ENCODE measurements at places on chromosomes 6 and 20.

DNA sequence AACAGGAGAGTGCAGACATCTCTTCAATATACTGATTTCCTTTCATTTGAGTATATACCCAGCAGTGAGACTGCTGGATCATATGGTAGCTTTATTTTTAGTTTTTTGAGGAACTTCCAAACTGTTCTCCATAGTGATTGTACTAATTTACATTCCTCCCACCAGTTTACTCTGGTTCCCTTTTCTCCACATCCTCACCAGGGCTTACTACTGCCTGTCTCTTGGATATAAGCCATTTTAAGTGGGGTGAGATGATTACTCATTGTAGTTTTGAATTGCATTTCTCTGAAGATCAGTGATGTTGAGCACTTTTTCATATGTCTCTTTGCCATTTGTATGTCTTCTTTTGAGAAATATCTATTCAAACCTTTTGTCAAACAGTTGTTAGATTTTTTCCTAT, 64.9 kb upstream of the HMGCLL1 start:
- DNase-seq = peak; percentile 21

DNA sequence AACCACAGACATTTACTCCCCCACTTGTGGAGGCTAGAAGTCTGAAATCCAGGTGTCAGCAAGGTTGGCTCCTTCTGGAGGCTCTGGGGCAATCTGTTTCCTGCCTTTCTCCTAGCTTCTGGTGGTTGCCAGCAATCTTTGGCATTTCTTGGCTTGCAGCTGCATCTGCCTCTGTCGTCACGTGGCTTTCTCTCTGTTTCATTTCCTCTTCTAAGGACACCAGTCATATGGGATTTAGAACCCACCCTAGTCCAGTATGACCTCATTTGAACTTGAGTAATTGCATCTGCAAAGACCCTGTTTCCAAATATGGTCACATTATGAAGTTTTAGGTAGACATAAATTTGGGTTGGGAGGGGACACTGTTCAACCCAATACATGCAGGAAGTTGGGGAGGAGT, 56.2 kb upstream of the EPB41L1 start:
- DNase-seq = peak; percentile 83

GRCh38 chr20:5061213-5061612, 58.5 kb downstream of the PCNA start:
- DNase-seq = peak; percentile 91

DNA sequence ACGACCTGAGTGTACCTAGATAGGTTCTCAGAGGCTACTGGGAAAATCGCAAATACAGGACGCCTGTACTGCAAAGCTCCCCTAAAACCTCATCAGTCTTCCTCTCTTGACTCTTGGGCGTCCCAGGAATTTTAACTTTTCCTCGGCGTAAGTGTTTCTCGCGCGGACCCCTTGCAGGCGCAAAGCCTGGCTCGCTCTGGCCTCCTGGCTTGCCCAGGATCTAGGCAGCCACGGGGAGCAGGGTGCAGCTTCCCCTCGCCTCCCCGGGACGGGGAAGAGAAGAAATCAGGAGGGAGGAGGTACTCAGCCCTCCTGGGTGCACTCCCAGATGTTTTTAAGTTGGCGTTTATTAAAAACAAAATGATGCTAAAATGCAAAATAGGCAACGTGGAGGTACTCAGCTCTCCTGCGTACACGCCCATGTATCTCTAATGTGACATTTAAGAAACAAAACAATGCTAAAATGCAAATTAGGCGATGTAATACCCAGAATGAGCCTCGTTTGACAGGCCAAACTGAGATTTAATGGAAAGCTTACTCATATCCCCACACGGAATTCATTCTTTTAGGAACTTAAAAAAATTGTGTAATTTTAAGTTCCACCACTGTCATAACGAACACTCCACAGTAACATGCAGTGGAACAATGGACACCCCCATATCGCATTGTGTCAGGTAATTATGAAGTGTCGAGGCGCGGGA, 1.6 kb upstream of the SOBP start:
- DNase-seq = no peak

DNA sequence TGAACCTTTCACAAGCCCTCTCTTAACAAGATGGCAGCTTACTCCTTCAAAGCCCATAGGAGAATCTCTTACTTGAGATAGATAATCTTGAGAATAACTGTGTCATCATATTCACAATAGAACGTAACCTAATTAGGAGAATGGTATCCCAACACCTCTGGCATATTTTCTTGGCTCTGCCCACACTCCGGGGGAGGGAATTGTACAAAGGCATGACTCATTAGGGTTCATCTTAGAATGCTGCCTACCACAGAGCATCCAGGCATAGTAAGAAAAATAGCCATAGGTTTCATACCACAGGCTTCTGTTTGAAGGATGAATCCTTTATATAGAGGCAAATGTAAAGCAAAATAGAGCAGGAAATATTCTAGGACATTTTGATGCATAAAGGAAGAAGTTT, 1100.6 kb upstream of the CITED2 start:
- peak; percentile 13 for DNase-seq

DNA sequence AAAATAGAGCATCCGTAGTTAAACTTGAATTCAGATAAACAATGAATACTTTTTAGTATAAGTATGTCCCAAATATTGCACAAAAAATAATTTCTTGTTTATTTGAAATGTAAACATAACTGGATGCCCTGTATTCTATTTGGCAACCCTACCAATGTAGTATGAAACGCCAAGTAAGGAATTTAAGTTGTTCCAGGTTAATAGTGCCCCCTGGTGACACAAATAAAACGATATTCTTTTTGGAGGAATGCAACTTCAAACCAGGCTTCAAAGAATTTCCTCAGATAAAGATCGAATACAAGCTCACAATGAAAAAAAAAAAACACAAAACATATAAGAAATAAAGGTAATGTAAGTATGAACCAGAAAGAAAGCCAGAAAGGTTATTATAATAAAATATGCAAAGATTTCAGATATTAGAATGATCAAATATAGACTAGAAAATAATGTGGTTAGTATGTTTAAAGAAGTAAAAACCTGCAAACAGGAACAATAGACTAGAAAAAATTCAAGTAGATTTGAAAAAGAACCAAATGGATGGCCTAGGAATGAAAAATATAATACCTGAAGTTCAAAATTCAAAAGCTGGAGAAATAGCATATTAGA, 18.4 kb upstream of the AKAP7 start:
- peak; percentile 45 for DNase-seq

- DNase-seq = no peak
Observed at GRCh38 chr6:149560736-149561135, 5.4 kb upstream of the GINM1 start.

- DNase-seq = no peak
Observed at GRCh38 chr6:137095651-137096238, 51.0 kb upstream of the IL20RA start.

DNA sequence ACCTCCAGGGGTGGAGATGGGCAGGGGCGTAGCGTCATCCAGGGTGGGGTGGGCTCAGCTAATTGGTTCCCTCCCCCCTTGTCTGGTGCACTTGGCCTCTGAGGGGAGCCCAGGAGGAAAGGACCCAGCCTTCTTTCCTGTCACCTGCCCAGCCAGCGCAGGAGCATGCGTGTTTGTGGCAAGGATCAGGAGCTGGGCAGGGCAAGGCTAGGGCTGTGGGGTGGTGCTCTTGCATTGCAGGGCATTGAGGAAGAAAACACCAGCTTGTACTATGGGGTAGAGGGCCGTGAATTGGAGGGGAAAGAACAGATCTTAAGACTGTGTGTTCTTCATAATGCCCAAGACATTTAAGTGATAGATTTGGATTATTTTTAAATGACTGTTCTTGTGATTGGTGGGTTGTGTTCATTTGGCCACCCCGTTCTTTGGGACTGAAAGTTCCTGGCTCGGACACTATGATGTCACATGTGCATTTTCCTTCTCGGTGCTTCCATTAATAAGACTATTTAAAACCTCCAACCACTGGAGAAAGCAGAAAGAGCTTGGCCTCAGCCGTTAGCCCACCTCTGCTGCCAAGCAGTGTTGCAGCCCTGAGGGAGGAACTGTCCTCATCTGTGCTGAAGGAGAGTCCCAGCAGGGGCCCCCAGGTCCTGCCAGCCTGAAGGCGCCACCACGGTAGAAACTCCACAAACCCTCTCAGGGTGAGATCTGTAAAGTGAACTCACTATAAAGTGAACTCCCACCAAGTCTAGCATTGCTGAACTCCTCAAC, 136.2 kb upstream of the INSM1 start:
- DNase-seq = no peak

GRCh38 chr20:9082741-9083140, 13.9 kb downstream of the PLCB4 start:
- DNase-seq = no peak

DNA sequence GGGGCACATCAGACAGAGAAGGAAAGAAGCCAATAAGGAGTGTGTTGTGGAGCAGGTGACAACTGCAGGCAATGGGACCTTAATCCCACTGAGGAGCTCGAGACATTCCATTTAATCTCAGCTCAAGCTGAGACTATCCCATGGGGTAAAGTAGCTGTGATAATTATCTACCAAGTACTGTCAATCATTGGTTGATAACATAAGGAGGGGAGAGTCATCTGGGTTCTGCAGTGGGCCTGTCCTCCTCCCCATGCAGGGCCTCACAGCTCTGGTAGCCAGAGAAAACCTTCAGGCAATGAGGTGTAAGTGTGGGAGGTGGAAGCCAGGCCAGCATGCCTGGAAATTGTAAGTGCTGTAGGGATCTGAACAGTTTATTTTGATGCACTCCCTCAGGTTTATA, 375.0 kb upstream of the ARID1B start:
- no peak for DNase-seq

DNA sequence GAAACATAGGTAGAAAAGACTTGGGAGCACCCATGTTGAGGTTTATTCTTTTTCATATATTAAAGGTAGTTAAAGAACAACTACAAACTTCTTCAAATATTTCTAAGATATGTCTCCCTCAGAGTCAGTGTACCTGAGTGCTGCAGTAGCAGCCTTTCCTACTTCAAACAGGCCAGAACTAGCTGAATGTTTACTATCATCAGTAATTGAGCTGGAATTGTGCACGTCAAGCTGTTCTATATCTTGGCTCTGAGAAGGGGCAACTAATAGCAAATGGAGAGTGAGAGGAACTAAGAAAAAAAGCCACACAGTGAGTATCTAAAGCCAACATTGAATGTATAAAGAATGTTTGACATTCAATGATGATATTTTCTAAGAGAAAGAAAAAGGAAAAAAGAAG, 21.7 kb downstream of the MTCL3 start:
- no peak for DNase-seq

- DNase-seq = no peak
Observed at GRCh38 chr6:34272013-34272926, 23.5 kb upstream of the SMIM29 start.

- DNase-seq = peak; percentile 38
Observed at GRCh38 chr20:53592992-53593465, 610 bp downstream of the ZNF217 start.

DNA sequence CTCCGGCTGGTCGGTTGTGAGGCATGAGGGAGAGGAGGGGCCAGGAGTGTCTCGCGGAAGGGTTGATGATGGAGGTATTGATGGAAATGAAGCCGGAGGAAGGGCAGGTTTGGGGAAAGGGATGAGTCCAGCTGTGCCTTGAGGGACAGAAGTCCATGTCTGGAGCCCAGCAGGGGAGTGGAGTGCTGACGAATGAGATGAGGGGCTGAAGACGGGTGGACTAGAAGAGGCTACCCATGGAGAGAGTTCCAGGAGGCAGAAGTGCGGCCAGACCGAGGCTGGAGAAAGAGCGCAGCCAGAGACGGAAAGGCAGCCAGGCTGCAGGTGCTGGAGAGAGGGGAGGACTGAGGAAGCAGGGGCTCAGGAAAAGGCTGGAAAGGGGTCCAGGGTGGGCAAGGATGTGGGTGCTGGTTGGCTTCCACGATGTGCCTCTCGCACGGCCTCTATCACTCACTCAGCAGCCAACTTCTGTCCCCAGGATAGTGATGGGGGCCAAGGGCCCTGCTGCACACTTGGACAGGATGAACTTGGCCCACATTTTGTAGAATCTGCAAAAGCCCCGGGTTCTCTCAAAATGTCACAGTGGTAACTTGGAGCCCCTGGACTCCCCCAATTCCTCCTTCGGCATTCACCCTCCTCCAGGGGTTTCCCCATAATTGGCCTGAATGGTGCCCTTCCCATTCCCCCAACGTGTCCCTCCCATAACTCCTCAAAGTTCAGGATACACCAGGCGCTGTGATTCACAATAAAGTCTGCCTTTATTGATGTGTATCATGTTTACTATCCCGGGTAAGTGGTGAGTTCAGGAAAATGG, 627 bp upstream of the EIF6 start:
- no peak for DNase-seq

DNA sequence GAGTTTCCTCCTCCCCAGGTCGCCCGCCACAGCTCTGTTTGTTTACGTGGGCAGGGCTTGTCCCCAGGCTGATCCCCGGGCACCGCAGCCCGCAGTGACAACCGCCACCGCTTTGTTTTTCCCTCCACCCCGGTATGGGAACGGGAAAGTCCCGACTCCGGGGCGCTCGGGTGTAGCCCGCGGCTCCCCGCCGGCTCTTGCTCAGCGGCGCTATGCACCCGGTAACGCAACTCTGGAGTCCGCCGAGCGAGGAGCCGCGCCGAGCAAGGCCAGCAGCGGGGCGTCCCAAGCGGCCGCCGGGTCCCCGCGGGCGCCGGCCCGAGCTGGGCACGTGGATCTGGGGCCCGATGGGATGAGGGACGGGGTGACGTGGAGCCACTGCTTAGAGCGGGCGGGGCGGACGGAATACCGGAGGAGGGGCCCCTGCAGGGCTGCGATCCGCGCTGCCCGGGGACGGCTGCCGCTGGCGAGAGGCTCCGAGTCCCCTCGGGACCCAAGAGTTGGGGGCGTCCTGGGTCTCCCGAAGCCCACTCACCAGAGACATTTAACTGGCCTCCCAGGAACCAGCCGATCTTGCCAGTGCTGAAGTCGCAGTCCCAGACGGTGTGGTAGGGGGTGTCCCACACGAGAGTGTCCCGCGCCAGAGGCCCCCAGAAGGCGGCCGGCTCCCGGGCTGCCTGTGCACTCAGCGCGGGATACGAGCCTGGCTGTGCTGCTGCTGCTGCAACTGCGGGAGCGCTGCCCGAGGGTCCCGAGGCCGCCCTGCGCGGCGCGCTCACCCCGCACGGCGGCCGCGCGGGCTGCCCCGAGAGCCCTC, 497 bp downstream of the ACSS1 start:
- DNase-seq = no peak

- no peak for DNase-seq
Observed at GRCh38 chr6:98825600-98826230, 8.7 kb upstream of the POU3F2 start.

GRCh38 chr6:1596088-1596852, 13.4 kb upstream of the FOXC1 start:
- peak; percentile 41 for DNase-seq

GRCh38 chr6:134322216-134322615, 4.3 kb upstream of the SGK1 start:
- DNase-seq = no peak

- no peak for DNase-seq
Observed at GRCh38 chr6:137403855-137404254, 90.3 kb downstream of the OLIG3 start.

GRCh38 chr6:114108119-114109002, 137.4 kb upstream of the HDAC2 start:
- DNase-seq = peak; percentile 61

DNA sequence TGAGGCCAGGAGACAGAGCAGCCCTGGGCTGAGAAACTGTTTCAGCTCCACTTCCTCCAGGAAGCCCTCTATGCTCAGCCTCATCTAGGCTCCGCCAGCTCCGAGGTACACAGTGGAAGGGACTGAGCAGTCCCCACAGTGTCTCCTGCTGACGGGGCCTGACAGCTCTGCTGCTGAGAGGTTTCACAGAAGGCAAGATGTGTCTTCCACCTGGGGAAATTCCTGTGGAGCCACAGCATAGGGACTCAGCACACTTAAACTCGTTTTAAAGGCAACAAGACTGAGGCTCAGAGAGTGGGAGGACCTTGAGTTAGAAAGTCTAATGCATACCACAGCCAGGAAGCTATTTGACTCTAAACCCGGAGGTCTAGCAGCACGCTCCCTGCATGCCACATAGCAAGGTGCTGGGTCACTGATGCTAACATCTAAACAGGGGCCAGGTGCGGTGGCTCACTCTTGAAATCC, 6.8 kb downstream of the ADA start:
- DNase-seq = no peak
